Stimulated activated CD4-positive, alpha-beta T cell treated with anti-CD3 and anti-CD28 coated beads, Interleukin-12 subunit alpha, Interleukin-12 subunit beta, amount 100 ng/mL, for 4 hours (primary cell): ENCODE measurements at places on chromosomes 1 and 21.

DNA sequence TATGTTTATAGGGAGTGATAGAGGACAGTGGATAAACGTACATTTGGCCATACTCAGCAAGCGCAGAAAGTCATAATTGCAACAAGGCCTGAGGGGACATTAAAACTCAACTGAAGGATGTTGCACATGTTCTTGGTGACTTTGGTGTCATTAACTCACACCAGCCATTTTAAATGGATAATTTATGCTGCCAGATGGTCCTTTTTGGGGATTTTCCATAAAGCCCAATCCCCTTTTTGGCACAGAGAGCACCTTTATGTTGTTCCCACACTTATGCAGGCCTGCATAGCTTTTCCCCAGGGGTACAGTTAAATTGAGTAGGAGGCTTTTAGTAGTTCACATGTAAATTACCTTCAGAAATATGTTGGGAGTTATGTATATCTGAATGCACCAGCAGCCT, 279.6 kb downstream of the NFIA start:
- DNase-seq: no peak

GRCh38 chr1:172561252-172561651, 28.3 kb downstream of the SUCO start:
- no peak for DNase-seq

- no peak for DNase-seq
Measured at GRCh38 chr21:38487901-38488639, 10.2 kb downstream of the ERG start.

DNA sequence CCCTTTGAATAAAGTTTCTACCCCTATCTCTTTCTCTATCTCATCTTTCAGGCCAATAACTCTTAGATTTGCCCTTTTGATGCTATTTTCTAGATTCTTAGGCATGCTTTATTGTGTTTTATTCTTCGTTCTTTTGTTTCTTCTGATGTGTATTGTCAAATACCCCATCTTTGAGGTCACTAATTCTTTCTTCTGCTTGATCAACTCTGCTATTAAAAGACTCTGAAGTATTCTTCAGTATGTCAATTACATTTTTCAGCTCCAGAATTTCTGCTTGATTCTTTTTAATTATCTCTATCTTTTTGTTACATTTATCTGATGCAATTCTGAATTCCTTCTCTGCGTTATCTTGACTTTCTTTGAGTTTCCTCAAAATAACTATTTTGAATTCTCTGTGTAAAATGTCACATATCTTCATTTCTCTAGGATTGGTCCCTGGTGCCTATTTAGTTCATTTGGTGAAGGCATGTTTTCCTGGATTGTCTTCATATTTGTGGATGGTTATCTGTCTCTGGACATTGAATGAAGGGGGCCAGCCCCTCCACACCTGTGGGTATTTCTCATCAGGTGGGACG, 11.2 kb upstream of the CYP2J2 start:
- DNase-seq: no peak

GRCh38 chr1:228940926-228941325, 205.6 kb downstream of the RHOU start:
- no peak for DNase-seq

- no peak for DNase-seq
Measured at GRCh38 chr1:24683713-24684162, 40.6 kb downstream of the SRRM1 start.

GRCh38 chr1:245156736-245157505, 2.1 kb downstream of the KIF26B start:
- DNase-seq: no peak

DNA sequence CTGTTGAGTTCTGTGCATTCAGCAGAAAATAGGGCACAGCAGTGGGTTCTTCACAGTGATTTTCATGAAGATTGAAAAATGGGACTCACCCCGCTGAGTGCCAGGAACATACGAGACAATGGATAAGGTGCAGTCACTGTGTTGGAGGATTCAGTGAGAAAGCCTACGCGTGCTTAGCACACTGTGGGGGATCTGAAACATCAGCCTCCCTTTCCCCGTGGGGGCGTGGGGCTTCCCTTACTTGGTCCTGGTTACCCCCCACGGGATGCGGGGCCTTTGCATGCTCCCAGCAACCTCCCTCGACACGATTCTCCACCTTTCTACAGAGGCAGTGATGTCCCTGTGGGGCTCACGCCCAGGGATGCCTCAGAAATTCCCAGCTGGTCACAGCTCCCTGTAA, 252.2 kb upstream of the C1orf174 start:
- no peak for DNase-seq

DNA sequence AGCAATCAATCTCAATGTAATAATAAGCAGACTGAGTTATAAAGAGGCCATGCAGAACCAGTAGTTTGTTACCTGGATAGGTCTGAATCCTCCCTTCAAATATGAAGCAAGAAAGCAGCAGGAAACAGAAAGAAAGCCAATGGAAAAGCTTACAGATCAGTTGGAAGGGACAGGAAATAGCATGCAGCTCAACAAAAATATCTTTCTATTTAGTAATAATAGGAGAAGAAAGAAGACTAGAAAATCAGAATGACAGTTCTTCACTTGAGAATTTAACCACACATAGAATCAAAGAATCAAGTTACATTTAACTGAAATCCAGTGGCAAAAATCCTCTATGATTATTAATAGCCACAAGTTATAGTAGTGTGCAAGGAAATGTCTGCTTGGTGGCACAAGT, 194.4 kb downstream of the EIF4G3 start:
- no peak for DNase-seq

GRCh38 chr1:8302081-8302956, 15.6 kb upstream of the SLC45A1 start:
- DNase-seq: no peak

- no peak for DNase-seq
Measured at GRCh38 chr1:45322486-45323040, 4.1 kb upstream of the HPDL start.

DNA sequence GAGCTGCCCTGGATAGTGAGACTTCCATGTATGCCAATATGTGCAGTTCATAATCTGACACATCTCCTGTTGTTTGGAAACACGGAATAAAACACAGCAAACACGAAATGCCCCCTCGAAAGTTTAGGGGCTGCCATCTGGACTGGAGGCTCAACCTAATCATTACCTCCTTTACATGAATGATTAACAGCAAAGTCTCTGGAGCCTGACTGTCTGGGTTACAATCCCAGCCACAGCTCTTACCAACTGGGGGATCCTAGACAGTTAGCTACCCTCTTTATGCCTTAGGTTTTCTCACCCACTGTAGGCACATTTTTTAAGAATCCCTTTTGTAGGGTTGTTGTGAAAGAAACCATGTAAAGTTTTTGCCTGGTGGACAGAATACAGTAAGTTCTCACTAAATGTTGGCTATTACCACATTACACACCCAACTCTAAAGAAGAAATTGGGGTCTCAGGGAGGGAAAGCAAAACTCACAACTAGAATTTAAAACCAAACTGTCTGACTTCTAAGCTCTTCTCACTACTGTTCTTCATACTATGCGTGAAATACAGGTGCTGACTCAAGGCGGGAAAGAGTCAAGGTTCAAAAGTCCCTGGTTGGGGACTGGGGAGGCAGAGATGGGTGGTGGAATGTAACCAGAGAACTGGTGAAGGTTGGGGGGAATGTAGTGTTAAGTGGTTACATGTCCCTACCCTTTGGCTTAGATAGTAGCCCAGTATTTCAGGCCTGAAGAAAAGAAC, 24.2 kb downstream of the CYP4A22 start:
- DNase-seq: no peak

DNA sequence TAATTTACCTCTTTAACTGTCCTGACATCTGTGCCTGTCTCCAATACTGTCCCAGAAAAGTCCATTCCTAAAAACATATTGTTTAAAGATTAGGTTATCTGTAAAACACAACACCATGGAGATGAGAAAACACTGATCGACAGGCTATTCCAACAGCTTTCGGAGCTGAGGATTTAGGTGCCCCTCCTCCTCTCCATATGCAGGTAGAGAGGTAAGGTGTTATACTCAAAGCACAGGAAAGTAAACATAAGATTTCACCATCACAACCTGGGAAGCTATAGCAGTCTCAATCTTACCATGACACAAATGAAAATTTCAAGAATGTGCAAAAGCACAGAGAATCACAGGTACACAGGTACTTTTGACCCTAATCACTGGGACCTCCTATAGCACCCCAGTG, 60.9 kb upstream of the RASAL2 start:
- DNase-seq: no peak
